ENCODE measurements at places on chromosomes 6 and 20.

DNA sequence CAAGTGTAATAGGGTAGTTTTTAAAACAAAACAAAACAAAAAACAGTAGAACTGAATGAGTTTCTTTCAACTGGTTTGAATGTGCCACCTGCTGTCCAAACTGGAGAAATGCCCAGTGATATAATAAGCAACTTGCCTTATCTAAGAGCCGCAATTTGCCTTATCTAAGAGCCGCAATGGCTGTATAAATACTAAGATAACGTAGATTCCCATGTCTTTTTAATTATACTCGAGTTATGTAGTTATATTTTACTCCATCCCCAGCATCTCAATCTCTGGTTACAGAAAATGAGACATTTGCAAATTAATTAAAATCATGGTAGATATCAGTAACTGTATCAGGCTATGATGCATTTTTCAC lies 67.2 kb downstream of the RPP40 start:
- peak; percentile 81 for DNase-seq

GRCh38 chr20:32325706-32326503 lies 32.2 kb upstream of the ASXL1 start:
- DNase-seq: peak; percentile 86

GRCh38 chr6:126914172-126914571 lies 204.3 kb upstream of the RSPO3 start:
- DNase-seq: no peak

- DNase-seq: peak; percentile 68
These were observed 41.6 kb downstream of the IBTK start for GRCh38 chr6:82205930-82206392.

GRCh38 chr6:135910790-135911618 lies 59.5 kb downstream of the PDE7B start:
- no peak for DNase-seq

- no peak for DNase-seq
These were observed 18.7 kb downstream of the CRISP1 start for GRCh38 chr6:49847673-49848072.

GRCh38 chr6:43950051-43950605 lies 177.1 kb downstream of the MRPL14 start:
- no peak for DNase-seq

- DNase-seq: no peak
These were observed 440.0 kb downstream of the HAO1 start for GRCh38 chr20:7500231-7500663.

DNA sequence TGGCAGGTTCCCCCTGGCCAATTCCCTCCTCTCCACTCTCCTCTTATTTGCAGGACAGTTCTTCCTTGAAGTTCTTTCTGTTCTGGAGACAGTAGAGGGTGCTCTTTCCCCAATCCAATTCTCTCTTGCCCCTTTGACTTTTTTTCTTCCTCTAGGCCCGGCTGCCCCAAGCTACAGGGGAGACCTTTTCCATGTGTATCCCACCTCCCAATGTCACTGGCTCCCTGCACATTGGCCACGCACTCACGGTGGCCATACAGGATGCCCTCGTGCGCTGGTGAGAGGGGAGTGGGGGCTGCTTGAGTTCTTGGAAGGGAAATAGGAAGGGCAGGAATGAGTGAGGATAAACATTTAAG lies 1.5 kb downstream of the VARS2 start:
- DNase-seq: peak; percentile 72

DNA sequence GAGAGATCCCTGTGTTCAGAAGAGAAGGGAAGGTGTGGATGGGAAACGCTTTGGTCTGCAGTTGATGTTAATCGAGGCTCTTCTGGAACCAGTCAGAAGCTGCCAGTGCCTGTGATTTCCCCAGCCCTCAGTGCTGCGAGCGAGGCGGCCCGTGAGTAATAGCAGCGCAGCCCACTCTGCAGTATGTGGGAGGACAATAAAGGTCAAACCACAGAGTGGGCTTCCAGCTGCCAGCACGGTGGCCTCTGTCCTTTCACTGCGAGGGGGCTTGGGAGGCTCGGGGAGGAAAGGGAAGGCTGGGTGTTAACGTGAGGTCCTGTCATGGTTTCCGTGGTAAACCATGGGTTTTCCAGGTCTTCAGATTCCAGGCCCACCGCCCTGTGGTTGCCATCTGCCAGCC lies 32.3 kb upstream of the TAGAP start:
- no peak for DNase-seq

DNA sequence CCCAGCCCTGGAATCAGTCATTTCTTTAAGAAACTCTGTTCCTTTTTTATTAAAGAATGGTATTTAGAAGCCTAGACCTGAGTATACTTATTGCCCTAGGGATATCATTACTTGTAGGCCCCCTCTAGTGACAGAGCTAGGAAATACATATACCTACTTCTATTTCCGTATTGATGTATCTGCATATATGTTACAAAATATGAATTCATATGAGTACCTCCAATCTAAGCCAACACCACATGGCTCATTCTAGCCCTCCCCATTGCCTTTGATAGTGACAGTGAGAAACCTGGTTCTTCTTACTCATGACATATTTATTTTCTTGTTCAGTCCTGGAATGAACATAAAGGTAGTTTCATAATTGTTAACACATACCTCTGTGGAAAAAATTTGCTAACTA lies 137.2 kb downstream of the FARS2 start:
- DNase-seq: peak; percentile 56

DNA sequence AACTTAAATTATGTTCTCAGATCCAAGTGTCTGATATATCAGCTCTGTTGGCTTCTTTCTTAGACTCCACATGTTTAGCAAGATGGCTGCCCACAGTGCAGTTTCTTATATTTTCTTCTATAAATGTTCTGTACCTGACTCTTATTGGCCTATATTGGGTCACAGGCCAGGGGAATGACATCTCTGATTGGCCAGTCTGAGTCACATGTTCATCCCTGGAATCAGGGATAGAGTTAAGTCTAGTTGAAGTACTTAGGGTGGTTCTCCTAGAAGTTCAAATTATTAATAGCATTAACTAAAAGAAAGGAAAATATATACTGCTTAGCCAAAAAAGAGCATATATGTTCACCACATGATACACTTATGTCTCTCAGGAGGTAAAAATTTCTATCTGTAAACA lies 105.3 kb upstream of the SLC22A16 start:
- no peak for DNase-seq

GRCh38 chr6:160933256-160933655 lies 58.3 kb upstream of the MAP3K4 start:
- no peak for DNase-seq

All from lung microvascular endothelial cell (primary cell).